ENCODE measurements at places on chromosomes 16 and 17. TPM values are rescaled to one million over a fixed set of nuclear protein-coding genes. Genes with fewer than 3 reads are reported as not detected.

The ABCC6 gene
- total RNA-seq = 1.4 TPM

The ZP2 gene
- not detected for total RNA-seq

The SLC4A1 gene
- total RNA-seq = not detected

The HBQ1 gene
- total RNA-seq = 3.9 TPM

The SCARF1 gene
- 115 TPM for total RNA-seq

All from epithelial cell of umbilical artery (primary cell).